ENCODE measurements at places on chromosomes 12 and 14. TPM values are rescaled to one million over a fixed set of nuclear protein-coding genes. Genes with fewer than 3 reads are reported as not detected.
A peak's percentile ranks its signal among the peaks of the same experiment; 100 is the strongest.

GRCh38 chr12:70520847-70521246 is 116.4 kb downstream of the PTPRB start:
- DNase-seq, result no peak

DNA sequence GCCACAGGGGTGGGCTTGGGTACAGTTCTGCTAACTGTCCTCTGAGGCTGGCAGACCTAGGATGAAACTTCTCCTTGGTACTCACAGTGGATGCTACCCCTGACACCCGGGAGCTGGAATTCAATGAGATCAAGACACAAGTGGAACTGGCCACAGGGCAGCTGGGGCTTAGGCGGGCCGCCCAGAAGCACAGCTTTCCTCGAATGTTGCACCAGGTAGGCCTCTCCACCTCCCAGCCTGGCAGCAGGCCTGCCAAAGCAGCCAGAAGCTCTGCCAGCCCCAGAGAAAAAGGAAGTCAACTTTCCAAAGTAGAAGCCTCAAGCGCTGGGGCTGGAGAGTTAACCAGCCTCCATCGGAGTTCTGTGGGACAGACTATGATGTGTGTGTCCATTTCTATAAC is 2.4 kb upstream of the NRL start:
- no peak for DNase-seq

DNA sequence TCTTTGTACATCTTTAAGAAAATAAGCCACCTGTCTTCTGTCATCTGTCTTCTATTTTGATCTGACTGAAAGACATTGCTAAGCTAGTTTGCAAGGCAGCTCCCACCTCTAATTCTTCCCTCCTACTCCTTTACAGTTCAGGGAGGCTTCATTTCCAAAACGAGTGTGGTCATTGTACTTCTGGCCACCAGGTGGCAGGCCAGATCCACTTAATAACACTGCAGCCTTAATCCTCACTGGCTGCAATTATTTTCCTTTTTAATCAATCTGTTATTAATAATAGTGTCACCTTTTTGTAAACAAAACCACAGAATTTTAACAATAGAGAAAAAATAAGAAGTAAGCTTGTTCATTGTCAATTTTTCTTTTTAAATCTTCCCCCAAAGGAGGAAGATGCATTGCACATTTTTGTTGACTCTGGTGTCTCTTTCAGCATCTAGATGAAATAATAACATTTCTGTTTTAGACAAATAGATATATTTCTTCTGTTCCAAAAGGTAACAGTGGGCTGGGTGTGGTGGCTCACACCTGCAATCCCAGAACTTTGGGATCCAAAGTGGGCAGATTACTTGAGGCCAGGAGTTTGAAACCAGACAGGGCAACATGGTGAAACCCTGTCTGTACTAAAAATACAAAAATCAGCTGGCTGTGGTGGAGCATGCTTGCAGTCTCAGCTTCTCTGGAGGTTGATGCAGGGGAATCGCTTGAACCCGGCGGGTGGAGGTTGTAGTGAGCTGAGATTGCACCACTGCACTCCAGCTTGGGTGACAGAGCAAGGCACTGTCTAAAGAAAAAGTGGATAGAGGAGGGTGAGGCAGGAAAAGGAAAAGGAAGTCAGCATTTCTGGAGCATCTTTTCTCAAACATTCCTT is 23.3 kb downstream of the GABARAPL1 start:
- DNase-seq, result no peak

DNA sequence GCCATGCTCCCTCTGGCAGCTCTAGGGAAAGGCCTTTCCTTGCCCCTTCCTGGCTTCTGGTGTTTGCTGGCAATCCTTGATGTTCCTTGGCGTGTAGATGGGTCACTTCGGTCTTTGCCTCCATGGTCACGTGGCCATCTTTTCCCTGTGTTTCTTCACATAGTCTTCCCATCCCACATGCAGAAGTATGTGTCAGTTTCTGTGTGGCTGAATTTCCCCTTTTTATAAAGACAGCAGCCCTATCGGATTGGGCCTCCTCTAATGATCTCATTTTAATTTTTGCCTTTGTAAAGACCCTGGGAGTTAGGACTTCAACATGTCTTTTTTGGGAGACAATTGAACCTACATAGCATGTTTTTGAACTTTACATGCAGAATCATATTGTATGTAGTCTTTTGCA is 107.2 kb upstream of the FGD4 start:
- no peak for DNase-seq

- DNase-seq, result no peak
Measured at GRCh38 chr14:49206828-49207227, 379.4 kb downstream of the RPS29 start.

GRCh38 chr12:127263621-127264020 is 1003.3 kb upstream of the TMEM132C start:
- DNase-seq, result no peak

GRCh38 chr14:61927060-61927459 is 164.8 kb downstream of the SNAPC1 start:
- DNase-seq, result no peak

DNA sequence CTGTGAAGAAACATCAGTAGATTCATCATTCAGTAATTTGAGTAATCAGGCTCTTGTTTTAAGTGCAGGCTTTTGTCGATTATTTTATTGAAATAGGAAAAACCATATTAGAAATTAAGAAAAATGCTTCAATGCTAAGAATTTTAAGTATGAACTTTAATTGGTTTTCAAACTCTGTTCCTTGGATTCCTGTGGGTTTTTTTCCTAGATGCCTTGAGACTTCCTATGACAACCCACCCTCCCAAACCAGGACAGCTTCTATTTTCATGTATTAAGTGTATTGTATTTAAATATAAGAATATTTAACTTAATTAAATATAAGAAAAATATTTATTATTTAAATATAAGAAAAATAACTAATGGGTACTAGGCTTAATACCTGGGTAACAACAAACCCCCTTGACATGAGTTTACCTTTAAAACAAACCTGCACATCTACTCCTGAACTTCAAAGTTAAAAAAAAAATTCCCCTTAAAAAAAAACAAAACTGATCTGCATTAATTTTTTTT is 3.0 kb downstream of the ARHGAP5 start:
- no peak for DNase-seq

DNA sequence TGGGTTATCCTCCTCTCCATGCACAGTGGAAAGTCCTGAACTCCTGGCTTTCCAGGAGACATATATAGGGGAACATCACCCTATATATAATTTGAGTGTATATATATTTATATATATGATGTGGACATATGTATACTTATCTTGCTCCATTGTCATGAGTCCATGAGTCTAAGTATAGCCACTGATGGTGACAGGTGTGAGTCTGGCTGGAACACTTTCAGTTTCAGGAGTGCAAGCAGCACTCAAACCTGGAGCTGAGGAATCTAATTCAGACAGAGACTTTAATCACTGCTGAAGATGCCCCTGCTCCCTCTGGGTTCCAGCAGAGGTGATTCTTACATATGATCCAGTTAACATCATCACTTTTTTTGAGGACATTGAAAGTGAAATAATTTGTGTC is 4.4 kb downstream of the SSTR1 start:
- DNase-seq, result no peak

- no peak for DNase-seq
Measured at GRCh38 chr12:27345376-27345775, 12.7 kb downstream of the BMAL2 start.

DNA sequence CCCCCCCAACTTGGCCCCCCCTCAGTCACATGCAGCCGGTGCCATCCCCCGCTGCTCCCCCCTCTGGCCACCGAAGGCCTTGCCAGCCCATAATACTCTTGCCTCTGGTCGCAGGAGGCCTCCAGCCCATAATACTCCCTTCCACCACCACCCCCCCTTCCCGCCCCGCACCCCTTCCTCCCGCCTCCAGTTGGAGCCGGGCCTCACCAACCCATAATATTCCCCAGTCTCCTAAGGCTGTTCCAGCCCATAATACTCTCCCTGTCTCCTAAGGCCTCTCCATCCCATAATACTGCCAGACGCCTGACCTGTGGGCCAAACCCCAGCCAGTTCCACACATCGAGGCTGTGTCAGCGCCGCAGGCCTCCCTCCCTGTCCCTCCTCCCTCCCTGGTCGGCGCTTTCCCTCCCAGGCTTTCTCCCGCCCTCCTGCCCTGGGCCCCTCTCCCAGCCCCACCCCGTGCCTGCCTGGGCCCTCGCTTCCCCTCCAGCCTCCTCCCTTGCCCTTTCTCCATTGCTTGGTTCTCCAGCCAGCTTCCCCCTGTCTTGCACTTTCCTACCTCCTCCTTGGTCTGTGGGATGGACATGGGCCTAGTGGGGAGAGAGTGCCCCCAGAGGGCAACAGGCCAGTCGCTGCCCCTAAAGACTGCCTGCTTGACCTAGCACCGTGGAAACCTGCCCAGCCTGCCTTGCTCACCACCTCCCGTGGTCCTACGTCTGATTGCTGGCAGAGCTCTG is 6.8 kb upstream of the CHD4 start:
- peak; percentile 74 for DNase-seq

DNA sequence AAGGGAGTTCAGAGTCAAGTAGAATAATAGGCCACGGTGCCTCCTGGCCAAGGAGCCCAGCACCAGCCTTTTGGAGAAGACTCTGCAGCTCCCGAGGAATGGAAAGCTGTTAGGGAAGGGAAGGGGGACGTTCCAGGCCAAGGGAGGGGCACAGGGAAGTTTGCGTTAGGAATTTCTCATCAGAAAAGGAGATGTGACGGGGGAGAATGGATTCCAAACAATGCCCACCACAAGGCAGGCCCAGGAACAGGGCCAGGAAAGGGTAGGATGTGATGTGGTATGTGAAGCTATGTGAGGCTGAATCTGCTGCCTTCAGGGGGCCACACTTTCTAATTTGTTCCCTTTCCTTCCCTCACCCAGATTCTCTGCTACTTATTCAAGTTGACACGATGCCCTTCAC is 46.0 kb downstream of the DGLUCY start:
- no peak for DNase-seq

DNA sequence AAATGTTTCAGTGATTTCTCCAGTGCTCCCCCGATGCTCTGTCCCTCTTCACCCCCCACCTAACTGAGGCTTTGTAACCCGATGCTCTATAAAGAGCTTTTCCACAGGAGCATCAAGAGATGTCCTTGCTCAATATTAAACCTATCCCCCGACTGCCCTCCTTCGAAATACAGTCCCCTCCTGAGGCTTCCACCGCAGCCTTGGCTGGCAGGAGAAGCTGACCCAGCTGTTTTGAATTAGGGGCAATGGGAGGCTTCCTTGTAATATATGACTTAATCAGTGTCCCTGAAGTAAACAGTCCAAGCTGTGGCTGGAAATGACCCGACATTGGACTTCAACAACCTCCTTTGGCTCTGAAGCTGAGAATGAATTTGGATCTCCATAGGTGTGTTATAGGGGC is 62.4 kb downstream of the TMEM30B start:
- no peak for DNase-seq

DNA sequence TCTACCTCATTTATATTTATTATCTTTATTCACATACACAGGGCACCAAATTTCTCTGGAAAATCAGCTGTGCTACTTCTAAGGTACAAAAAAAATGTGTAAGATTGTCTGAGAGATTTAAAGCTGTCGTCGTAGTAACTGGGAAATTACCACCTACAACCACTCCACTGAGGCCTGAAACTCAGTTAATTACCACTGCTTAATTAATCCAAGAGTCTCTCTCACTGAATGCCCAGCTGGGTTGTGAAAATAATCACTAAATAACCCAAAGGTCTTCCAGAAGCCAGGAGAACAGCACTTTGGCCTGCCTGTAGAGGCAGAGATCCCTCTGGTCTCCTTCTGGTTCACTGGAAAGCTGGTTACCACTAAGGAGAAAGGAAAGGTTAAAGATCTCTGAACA is 207.2 kb upstream of the TMPO start:
- DNase-seq, result no peak

DNA sequence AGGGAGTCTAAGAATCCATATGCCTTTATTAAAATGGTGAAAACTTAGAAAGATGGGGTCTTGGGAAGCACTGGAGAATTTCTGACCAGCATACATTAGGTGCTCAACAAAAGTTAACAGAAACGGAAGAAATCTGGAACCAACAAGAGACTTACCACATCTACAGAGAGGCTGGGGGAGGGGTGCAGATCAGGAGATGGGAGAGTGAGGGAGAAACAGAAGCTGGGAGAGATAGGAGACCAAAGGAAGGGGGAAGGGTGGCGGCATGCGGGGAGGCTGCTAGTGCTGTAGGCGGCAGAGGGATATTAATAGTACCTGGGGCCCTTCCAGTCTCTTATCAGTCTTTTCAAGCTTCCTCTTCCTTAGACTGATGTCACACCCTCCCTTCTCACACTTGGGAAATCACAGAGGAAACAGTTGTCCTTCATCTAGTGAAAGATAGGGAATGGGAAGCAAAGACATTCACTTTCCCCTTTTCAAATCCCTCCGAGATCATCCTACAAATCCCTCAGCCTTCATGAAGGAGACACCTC is 18.1 kb downstream of the ZBTB39 start:
- peak; percentile 51 for DNase-seq

- DNase-seq, result no peak
Measured at GRCh38 chr14:76022991-76023390, 37.4 kb downstream of the IFT43 start.

DNA sequence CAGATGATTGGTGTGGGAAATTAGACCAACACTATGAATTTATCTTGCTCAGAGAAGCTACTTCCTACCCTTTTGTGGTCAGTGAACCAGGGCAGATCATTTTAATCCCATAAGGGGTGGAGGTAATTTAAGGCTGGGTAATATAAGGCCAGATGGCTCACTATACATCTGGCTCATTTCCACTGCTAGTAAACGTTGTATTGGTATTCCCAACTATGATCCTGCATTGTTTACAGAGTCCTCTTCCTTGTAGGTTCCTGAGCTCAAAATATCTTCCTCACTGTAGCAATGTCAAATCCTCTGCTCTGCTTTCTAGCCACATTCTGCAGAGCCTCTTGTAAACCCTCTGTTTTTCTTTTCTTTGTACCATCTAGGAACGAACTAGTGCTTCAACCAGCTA is 93.0 kb upstream of the MGAT4C start:
- DNase-seq, result no peak

DNA sequence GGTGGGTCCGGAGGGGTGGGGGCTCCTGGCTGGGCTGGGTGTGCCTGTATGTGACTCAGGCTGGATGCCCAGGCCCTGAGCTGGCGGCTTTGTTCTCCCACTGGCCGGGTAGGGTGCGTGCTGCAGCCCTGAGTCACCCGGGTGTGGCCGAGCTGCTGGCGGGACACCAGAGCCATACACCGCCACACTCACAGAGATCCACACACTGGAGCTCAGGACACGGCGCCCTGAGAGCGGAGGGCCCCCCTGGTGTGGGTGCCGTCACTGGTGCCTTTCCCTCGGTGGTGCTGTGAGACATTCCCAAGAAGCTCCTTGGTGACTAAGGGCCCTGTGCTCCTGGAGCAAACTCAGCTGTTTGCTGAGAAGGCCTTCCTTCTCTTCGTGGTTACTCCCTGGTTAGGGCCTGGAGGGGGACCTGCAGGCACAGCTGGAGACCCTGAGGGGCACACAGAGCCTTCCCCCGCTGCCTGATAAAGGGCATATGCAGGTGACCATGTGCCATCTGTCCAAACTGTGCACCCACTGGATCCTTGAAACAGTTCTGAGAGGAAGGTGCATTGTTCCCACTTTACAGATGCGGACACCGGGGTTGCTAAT is 44.3 kb downstream of the KRT80 start:
- peak; percentile 81 for DNase-seq

- no peak for DNase-seq
Measured at GRCh38 chr14:91493169-91493568, 16.9 kb downstream of the PPP4R3A start.

Gene DIO2
- 0.13 TPM for total RNA-seq

Gene SINHCAF
- total RNA-seq, result 74.6 TPM

Measured in pulmonary artery endothelial cell (primary cell).